ENCODE measurements at places on chromosomes 13 and 19.

GRCh38 chr19:38655148-38655824, 7.8 kb downstream of the ACTN4 start:
- no peak for DNase-seq

- DNase-seq, result no peak
These were observed 46.0 kb downstream of the ATP11A start for GRCh38 chr13:112735791-112736190.

- DNase-seq, result no peak
These were observed 729.0 kb downstream of the FGF9 start for GRCh38 chr13:22399801-22400420.

- peak; percentile 86 for DNase-seq
These were observed 21.5 kb downstream of the EBPL start for GRCh38 chr13:49669735-49670309.

GRCh38 chr13:36966404-36966803, 32.7 kb downstream of the ALG5 start:
- no peak for DNase-seq

DNA sequence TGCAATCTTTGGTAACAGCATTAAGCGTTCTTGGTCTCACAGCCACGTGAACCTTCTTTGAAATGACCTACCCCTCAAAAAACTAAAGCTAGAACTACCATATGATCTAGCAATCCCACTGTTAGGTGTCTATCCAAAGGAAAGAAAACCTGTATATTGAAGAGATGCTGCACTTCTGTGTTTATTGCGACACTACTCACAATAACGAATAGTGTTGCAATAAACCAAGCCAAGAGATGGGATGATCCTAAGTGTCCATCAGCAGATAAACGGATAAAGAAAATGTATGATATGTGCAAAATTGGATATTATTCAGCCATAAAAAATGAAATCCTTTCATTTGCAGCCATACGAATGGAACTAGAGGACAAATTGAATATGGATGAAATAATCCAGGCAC, 637.9 kb downstream of the EFNB2 start:
- no peak for DNase-seq

DNA sequence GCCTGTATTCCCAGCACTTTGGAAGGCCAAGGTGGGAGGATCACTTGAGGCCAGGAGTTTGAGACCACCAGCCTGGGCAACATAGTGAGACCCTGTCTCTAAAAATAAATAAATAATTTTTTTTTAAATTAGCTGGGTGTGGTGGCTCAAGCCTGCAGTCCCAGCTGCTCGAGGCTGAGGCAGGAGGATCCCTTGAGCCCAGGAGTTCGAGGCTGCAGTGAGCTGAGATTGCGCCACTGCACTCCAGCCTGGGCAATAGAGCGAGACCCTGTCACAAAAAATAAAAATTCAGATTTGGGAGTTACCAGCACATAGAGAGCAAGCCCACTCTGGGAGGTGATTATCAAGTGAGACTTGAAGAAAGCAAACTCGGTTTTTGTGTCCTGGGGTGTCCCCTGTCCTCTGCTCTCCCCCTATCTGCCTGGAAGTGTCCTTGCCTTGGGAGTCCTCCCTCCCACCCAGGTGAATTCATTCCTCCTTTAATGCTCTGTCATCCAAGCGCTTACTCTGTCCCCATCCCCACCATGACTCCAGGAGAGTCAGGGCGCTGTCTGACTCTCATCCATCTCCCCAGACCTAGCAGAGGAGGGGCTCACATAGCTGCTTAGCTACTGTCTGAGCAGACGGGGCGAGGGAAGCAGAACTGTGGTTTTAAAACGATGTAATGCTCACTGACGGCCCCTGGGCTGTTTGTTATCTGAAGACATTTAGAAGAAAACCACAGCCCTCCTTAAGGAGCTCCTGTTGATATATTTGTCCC, 146.8 kb downstream of the STK24 start:
- no peak for DNase-seq

GRCh38 chr13:36551445-36551844, 119.2 kb downstream of the CCNA1 start:
- DNase-seq, result no peak

DNA sequence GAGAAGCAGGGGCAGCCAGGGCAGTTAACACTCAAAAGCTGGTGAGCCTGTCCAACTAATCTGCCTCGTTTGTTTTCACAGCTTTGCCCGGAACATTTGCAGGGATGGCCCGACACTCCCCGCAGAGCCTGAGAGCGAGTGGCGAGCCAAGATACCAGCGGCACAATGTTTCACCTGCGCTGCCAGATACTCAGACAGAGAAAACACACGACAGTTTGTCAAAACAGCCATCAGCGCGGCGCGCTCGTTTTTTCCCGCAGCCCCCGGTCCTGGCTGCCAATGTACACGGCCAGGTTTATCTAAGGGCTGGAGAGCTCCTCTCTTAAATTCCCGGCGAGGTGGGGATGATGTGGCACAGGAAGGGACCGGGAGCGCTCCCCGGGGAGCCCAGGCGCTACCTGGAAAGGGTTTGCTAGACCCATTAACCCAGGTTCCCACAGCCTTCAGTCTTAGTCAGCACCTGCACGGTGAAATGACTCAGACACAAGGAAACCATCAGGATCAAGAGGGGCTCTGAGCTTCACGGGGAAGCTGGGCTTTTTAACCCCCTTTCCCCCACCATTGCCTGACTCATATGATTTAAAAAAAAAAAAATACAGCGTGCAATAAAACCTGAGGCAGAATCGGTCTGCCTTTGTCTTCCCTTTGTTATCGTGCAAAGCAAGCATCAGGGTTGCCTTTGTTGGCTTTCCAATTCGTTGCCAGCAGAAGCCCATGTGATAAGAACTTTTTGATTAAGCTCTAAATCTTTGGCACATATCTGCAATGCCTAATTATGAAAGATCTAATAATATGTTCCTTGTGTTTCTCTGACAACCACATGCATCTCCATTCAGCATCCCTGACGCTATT, 186.2 kb downstream of the EFNB2 start:
- DNase-seq, result no peak

DNA sequence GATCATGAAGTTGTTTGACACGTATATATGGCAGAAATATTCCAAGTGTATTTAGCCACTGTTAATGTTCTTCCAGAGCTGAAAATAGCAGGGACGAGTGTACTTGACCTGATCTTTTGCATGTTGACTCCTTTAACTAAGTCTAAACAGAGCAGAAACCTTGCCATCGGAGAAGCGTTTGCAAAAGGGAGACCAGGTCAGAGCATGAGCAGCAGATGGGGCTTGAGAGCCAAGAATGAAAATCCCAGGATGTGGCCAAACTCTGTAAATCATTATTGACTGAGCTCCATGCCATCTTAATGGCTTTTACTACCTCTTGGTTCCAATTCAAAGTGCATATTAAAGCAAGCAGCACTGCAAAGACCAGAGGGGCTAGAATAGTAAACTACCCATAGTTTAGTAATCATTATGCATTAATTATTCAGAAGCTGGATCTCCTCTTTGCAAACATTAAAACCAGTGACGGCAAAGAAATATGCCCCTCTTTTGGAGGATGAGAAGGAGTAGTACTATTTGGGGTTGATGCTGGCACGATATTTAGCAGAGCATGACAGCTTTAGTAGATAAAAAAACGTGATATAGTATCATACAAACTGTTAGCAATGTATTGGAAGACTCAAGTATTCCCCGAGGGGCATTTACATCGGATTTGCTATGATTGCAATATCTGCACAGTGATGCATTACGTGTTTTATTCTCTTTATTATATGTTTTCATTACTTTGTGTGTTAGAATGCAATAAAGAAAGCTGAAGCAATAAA, 55.7 kb downstream of the FAM216B start:
- peak; percentile 78 for DNase-seq

DNA sequence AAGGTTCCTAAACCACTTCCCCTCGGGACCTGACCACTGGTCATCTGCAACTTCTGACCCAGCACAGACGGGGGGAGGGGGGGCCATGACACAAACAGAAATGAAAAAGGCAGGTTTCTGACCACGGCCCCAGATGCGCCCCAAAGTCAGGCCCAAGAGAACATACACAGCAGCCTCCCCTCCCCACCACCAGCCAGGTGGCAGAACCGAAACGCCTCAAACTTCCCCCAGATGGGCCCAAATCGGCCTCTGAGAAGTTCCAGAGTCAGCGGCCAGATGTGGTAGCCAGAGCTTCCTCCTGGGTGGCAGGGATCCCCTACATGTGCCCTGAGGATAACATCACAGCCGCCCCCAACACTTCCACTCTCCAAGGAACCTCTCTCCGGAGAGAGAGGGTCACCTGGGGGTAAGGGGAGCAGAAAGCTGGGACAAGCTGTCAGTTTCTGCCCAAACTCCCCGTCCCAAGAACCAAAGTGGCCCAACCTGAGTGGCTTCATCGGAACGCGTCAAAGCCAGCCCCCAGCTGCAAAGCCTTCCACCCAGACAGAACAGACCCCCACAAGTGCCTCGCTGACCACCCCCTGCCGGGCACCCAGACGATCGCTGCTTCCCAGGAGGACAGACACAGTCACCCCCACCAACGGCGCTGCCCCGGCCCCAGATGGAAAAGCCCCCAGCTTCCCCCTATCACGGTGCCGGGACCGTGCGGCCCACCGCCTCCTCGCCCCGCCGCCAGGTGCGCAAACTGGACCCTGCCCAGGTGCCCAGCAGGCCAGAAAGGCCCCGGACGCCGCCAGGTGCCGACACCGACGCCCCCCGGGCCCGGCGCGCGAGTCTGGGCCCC, 800 bp downstream of the ELL start:
- no peak for DNase-seq

DNA sequence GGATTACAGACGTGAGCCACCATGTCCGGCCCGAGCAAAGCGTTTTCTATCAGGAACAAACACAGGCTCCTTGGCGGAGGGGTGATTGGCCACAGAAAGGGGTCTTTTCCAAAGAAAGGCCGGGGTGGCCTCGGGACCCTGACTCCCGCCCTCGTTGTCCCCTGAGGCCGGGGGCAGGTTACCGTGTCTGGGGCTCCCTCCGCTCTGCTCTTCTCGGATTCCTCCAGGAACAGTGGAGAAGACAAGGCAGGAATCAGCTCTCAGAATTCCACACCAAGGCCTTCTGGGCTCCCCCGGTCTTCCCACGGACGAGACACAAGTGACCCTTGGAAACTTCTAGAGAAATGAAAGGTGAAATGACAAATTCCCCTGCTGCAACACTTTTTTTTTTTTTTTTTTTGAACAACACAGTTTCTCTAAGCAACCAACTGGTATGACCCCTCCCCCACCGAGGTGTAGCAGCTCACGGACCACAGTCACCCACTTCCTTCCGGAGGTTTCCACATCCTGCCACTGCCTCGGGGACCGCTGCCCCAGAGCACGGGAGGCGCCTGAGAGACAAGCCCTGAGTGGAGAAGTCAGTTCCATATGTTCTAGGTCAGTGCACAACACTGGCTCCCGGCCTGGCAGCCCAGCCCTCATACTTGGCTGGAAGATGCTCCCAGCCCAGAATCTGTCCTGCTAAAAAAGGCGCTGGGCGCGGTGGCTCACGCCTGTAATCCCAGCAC, 11.0 kb downstream of the MOB3A start:
- peak; percentile 38 for DNase-seq
